Stimulated activated CD8-positive, alpha-beta memory T cell treated with anti-CD3 and anti-CD28 coated beads, Interleukin-7, amount 100 ng/mL, for 4 hours (primary cell): ENCODE measurements at places on chromosomes 4 and X.
A peak's percentile ranks its signal among the peaks of the same experiment; 100 is the strongest.

DNA sequence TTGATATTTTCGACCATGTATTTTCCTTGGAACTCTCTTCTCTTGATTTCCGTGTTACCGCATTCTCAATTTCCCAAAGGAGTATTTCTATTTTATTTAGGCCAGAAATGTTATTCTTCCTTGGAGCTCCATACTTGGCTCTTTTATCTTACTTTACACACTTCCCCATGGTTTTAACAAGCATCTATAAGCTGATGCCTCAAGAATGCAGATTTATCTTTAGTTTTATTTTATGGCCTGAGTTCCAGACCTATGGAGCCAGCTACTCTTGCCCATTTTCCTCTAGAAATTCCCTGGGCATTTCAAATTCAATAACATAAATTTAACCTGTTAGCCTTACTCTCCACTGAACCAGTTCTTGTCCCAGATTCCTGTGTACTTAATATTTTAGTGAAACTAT is 43.7 kb downstream of the SULT1E1 start:
- DNase-seq = no peak

- no peak for DNase-seq
Measured at GRCh38 chr4:159460371-159460770, 357.5 kb downstream of the RAPGEF2 start.

- no peak for DNase-seq
Measured at GRCh38 chr4:123507376-123507775, 110.8 kb downstream of the SPRY1 start.

- no peak for DNase-seq
Measured at GRCh38 chrX:123720486-123720885, 12.4 kb downstream of the THOC2 start.

- no peak for DNase-seq
Measured at GRCh38 chr4:183397741-183398297, 46.6 kb upstream of the CDKN2AIP start.

DNA sequence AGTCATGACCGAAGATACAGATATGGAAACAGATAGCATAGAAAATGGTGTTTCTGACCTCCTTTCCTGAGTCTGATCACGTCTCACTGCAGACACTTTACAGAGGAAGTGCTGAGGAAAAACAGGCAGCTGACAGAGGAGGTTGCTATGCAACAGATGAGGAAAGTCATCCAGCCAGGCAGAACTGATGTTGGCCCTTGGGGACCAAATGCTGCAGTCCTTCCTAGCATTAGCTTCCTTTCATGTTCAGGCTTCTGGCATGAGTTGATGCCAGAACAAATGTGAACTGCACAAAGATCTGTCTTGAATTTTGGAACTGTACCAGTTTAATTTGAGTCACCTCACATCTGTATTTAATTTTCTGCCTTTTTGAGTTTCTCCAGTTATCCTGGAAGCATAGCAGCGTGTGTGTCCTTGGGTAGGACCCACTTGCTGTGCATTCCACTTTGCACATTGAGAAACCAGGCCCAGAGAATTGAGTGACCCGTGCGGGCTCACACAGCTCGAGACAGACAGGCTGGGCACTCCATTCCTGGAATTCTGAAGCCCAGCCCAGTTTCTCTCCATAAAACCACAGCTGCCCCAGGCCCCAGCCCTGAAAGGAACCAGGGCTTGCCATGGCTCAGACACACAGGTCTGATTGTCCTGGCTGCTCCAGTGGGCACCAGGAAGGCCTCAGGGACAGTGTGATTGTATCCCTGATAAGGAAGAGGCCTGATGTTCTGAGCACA is 1.4 kb upstream of the MAGED1 start:
- no peak for DNase-seq

DNA sequence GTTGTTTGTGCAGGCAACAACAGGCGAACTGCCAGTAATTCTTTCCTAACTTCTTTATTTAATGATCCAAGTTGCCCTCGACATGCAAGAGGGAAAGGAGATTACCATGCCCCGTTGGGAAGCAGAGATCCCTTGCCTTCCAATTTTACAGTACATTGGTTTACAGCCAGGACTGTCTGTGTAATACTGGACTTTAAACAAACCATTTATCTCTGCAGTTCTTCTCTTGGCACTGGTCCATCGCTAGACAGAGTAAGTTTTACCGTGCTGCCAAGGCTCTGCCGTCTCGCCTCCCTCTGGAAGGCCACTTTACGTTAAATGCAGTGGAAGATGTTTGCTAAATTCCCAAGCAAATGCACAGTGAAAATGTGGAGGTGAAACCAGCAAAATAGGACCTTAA is 660.3 kb upstream of the PRKX start:
- DNase-seq = no peak

GRCh38 chrX:13082206-13083065 is 38.0 kb upstream of the FAM9C start:
- no peak for DNase-seq

DNA sequence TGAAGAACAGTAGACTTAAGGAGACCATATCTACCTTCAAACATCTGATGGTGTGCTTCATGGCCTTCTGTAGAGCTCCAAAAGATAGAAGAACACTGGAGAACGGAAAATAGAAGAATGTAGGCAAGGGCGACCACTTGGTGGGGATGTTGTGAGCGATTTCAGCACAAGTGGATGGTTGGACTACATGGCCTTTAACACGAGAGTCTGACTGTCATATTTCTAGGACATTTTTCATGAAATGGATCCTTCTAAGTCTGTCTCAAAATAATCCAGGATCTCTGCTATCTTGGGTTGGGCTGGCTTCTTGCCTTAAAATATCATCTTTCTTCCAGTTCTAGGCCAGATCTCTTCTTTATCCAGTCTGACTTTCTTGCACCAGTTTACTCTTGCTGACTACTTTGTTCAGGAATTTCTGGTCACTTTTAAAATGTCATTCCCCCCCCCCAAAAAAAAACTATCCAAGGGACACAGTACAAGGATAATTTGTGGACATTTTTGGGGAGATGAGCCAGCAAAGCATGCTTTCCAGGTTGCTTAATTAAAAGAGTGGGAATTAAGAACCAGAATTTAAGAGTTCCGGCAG is 1.2 kb upstream of the MID1IP1 start:
- DNase-seq = no peak

DNA sequence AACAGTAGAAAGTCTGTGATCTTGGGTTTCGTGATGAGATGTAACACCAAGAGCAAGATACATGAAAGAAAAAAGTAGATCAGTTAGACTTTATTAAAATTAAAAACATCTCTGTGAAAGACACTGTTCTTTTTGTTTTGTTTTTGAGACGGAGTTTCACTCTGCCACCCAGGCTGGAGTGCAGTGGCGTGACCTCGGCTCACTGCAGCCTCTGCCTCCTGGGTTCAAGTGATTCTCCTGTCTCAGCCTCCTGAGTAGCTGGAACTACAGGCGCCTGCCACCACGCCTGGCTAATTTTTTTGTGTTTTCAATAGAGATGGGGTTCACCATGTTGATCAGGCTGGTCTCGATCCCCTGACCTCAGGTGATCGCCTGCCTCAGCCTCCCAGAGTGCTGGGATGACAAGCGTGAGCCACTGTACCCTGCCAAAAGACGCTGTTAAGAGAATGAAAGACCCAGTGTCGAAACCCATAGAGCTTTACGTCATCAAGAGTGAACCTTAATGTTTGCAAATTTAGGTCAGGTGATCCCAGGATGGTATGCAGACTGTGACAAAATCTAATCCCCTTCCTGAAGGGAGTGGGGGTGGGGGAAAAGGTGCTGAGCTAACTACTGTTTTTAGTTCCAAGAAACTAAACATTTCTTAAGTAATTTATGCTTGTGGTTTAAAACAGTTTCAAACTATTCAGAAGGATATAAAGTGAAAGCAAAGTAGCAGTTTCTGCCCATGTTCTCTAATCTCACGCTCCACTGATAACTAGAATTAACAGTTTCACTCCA is 8.0 kb downstream of the OFD1 start:
- peak; percentile 37 for DNase-seq

DNA sequence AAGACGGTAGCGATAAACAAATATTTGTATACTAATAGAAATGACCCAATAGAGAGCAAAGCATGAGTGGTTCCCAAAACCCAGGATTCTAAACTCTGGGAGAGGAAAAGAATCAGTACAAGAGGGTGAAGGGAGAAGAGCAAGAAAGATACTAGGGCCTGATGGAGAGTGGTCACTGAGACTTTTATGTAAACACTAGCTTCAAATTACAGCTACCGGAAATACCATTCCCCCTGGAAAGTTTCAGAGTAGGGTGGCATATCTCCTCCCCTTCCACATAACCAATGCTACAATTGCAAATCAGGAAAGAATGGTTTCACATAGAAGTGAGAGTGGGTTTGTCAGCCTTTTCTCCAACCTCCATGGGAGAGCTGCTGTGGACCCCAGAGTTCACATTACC is 77.1 kb downstream of the EIF4E start:
- DNase-seq = no peak

DNA sequence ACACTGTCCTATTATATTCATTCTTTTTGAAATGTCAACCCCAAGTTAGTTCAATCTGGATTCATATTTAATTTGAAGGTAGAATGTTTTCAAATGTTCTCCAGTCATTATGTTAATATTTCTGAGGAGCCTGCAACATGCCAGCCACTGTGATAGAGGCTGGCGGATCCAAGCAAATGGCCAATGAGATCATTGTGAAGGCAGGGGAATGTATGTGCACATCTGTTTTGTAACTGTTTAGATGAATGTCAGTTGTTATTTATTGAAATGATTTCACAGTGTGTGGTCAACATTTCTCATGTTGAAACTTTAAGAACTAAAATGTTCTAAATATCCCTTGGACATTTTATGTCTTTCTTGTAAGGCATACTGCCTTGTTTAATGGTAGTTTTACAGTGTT is 1.6 kb downstream of the CXCL1 start:
- no peak for DNase-seq

DNA sequence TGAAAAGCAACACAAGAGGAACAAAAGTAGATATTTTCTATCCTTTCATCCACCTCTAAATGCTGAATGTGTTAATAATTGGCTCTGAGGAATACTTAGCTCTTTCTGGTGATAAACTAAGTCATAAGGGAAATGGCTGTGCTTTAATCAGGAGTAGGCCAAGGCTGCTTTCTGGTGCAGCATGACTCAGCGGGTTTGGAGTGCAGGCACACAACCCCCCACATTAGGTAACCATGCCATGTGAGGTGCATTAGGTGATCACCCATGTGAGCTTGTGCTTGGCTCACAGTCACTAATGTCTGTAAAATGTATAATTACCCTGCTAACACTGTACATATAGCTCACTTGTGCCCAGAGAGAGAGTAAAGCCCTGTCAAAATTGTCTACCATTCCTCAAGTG is 57.2 kb downstream of the USP38 start:
- DNase-seq = no peak

- peak; percentile 11 for DNase-seq
Measured at GRCh38 chrX:140057001-140057411, 91.7 kb upstream of the CXorf66 start.

DNA sequence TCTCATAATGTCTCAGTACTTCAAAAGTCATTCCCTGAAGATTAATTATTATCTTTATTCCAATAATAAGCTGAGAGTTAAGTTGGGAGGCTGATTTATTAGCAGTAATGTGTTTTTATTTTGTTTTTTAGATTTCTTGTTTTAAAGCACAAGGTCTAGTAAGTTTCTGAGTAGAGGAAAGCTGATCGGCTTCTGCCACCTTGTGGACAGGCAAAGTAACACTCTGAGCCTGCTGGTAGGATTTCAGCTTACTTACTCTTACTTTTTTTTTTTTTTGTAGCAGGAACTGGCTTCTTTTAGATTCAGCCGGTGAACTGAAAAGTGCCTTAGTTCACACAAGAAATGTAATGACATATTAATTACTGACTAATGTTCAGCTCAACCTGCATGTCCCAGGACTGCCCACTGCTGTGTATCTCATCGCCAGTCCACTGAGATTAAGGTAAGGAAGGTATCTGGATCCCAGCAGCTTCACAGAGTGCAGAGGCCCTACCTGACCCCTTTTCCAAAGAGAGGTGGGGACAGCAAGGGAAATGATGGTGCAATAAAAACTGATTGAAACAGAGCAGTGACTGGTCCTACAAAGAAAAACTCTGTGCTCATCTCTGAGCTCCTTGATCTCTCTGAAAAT is 126.5 kb downstream of the ADGRA3 start:
- DNase-seq = no peak

DNA sequence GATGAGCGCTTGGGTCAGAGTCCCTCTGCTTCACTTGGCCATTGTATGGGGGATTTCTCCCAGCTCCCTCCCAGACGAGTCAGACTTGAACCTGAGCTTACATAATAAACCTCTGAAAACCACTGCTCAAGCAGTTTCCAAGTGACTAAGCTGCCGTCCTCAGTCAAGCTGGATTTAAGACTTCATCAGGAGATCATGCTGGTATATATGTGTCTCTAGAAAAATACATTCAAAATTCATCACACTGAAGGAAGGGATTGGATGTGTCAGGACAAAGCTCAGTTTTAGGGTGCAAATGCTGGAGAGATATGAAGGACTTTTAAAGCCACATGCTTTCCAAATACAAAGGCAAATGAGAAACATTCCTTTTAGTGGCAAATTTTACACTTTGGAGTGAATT is 114.3 kb downstream of the QDPR start:
- DNase-seq = no peak

DNA sequence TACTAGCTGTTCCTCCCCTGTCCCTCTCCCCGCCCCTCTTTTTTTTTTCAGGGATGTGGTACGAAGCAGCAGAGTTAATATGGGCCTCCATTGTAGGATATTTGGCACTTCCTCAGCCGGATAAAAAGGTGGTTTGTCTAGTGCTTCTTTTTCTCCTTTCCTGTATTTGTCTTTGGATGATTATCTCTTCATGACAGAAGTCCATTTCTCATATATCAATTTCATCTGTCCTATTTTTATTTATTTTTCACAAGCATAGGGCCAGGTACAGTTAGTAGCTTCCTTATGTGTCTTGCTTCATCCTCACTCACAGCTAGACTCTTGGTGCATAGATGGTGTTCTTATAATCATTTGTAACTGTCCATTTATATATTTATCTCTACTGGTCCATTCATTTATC is 89.6 kb downstream of the NEUROG2 start:
- no peak for DNase-seq

DNA sequence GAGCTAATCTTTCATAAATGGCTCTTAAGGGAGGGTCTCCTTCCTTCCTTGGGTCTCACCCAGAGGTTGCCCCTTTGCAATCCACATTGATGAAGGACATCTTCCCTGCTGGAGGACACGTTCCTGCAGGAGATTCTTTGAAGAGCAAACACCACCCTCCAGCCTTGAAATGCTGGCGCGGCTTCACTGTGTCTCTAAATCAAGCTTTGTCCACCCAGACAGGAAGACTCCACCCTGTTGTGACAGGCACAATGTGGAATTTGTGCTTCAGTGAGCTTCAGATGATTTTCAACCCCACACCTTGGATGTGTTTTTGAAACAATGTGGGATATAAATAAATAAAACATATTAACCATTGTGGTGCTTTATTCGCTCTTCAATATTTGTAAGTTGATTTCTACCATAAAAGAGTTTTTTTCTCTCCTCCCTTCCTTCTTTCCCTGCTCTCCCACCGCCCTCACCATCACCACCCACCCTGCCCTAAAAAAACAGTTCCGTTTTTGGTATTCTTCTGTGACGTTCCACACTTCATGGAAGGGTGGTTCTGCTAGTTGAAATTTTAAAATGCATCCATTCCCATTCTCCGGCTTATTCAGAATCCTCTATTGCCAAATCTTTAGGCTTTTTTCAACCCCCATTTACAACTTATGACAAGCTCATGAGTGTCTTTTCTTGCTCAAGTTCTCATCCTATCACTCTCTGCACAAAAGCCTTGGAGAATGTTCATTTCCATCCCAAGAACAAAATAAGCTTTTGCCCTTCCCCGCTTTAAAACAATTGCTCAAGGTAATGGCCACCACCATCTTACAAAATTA is 264.3 kb downstream of the RAPGEF2 start:
- DNase-seq = no peak

- no peak for DNase-seq
Measured at GRCh38 chr4:7037425-7037824, 5.7 kb upstream of the TADA2B start.

GRCh38 chr4:134691915-134692314 is 490.3 kb upstream of the PABPC4L start:
- DNase-seq = no peak
